ENCODE measurements at places on chromosomes 2 and 18.

GRCh38 chr2:236855866-236856847 lies 229.5 kb upstream of the COPS8 start:
- no peak for DNase-seq

- no peak for DNase-seq
Measured at GRCh38 chr18:24584205-24584604, 123.8 kb downstream of the HRH4 start.

DNA sequence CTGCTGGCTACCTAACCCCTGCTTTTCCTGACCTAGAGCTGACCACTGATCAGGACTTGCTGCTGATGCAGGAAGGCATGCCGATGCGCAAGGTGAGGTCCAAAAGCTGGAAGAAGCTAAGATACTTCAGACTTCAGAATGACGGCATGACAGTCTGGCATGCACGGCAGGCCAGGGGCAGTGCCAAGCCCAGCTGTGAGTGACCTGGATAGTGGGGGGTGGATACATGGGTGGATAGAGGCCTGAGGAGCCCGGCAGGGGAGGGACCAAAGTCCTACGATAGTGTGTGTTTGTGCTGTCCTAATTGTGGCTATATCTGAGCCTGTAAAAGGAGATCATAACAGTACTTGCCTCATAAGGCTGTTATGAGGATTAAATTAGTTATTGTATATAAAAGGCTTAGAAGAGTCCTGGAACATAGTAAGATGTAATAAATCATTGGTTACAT lies 8.2 kb downstream of the PLCD4 start:
- DNase-seq, result no peak

DNA sequence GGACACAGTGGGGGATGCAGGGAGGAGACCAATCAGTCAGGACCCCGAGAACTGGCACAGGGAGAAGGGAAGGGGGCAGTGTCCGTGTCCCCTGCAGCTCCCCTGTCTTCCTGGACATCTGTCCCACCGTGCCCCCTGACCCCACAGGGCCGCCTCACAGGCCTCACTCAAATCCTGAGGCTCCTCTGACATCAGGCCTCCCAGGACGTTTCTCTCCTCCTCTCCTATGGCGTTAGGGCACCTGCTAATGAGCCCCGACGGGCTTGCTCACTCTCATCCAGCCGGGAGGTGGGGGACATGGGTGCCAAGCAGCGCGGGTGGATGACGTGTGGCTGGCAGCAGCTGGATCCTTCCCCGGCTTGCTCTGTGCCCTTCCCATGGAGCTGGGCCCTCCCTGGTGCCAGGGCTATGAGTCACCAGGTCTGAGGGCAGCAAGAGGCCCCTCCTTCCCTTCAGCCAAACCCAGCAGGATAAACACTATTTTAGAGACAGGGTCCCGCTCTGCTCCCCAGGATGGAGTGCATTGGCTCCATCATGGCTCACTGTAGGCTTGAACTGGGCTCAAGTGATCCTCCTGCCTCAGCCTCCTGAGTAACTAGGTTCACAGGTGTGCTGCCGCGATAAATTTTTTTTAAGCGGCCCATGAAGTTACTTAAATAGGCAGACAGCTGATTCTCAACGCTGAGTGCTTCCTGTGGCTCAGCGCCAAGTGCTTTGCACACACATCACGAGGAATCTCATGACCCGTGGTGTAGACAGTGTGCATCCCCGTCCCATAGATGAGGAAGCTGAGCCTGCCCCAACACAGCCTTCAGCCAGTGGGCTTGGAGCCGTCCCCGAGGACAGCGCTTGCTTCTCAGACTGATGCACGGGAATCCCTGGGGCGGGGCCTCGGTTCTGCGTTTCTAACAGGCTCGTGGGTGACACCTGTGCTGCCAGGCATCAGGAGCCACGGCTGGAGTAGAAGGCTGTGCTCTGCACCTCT lies 64.5 kb upstream of the HDAC4 start:
- DNase-seq, result no peak

GRCh38 chr18:60246606-60247005 lies 126.0 kb downstream of the MC4R start:
- no peak for DNase-seq

GRCh38 chr2:186433040-186433439 lies 53.0 kb upstream of the ZC3H15 start:
- no peak for DNase-seq

GRCh38 chr18:5626130-5626880 lies 82.5 kb upstream of the EPB41L3 start:
- no peak for DNase-seq

GRCh38 chr2:159606287-159606686 lies 10.1 kb downstream of the BAZ2B start:
- no peak for DNase-seq

DNA sequence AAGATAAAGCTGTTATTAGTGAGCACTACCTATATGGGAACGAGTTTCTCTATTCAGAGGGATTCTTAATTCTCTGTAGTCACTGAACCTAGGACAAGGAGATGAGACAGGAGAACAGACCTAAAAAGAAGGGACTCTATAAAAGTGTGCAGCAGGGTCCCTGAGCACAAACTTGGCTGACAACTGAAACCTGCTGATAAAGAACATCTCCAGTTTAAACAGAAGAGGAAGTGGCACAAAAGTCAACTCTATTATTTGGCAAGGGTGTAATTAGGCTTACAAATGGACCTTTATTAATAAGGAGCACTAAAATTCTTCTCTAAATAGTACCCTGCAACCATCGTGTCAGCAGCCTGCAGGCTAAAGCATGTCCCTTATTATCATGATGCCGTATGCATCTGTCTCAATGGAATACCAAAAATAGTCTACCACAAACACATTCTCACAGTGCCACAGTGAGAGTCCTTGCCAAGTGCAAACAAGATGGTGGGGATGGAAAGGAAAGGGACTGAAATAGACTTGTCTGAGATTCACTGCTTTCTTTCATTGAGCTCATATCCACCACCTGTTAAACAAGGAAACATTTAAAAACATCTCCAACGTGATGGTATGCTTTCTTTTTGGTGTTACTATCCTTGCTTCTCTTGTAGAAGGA lies 260.2 kb downstream of the INSIG2 start:
- no peak for DNase-seq

DNA sequence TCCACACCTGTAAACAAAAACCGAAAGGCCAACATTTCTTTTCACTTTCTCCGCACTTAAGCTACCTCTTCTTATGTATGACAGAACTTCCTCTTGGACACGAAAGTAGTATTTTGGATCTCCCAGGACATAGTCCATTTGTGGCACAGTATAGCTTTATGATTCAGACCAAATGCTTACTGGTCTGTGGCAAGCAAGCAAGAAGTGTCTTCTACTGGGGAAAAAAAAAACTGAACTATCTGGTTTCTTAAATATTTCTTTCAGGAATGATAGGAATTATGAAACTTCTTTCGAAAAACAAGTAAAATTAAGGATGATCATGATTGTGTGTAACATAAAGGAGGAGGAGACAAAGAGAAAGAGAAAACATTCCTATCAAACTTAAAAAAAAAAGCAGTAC lies 33.6 kb downstream of the SRBD1 start:
- no peak for DNase-seq

DNA sequence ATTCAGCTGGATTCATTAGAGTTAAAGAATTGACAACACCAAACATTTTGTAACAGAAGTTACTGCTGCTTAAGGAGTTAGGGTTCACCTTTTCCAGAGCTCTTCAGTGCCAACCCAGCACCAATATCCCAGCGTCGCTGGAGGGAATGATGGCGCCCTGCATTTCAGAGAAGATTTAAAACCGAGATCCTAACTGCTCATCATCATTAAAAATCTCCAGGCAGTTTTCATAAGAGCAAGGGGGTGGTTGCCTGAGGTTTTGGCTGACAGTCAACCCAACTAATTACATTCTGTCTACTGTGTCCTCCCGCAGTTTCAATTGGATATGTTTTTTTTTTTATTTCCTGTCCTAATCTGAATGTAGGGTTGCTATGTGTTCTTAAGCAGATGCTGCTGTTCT lies 509.6 kb upstream of the TCF4 start:
- DNase-seq, result no peak

GRCh38 chr2:37665043-37665442 lies 6.4 kb downstream of the CDC42EP3 start:
- DNase-seq, result no peak

- DNase-seq, result no peak
Measured at GRCh38 chr2:12168791-12169388, 422.5 kb downstream of the LPIN1 start.

- DNase-seq, result no peak
Measured at GRCh38 chr2:134128746-134129145, 125.1 kb upstream of the MGAT5 start.

DNA sequence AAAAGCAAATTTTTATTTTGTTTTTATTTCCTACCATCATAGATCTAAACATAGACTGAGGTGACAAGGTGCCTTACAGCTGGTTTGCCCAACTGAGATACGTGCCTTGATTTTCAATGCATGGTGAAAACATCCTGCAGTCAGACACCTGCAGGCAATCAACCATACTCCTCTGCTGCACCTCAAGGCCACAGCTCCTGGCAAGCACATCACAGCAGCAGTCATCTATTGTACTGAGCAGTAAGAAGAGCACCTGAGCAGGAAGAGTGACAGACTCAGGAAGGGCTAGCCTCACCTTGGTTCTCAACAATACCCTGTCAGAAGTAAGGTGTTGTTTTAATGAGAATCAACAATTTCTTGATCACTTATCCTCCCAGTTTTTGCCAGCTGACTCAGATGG lies 1206.8 kb upstream of the NRXN1 start:
- no peak for DNase-seq

- DNase-seq, result no peak
Measured at GRCh38 chr2:233926806-233927205, 9.6 kb downstream of the TRPM8 start.

GRCh38 chr18:46712406-46712805 lies 44.4 kb downstream of the ST8SIA5 start:
- no peak for DNase-seq

Data from GDM1 (cell line).